GM23338 (cell line): ENCODE measurements at places on chromosomes 12 and 14. TPM values are rescaled to one million over a fixed set of nuclear protein-coding genes. Genes with fewer than 3 reads are reported as not detected.

GRCh38 chr12:88036353-88036965 is 7.3 kb upstream of the C12orf50 start:
- no peaks in the 10 kb centered on the region for H3K27me3 ChIP-seq
- DNase-seq = no peak
- H3K36me3 ChIP-seq = no peaks in the 10 kb centered on the region

DNA sequence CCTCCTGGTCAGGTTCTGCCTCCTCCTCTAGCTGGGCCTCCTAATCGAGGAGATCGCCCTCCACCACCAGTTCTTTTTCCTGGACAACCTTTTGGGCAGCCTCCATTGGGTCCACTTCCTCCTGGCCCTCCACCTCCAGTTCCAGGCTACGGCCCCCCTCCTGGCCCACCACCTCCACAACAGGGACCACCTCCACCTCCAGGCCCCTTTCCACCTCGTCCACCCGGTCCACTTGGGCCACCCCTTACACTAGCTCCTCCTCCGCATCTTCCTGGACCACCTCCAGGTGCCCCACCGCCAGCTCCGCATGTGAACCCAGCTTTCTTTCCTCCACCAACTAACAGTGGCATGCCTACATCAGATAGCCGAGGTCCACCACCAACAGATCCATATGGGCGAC is 19.3 kb downstream of the CPSF6 start:
- H3K27me3 ChIP-seq = no peaks in the 10 kb centered on the region
- H3K4me1 ChIP-seq = no peaks in the 10 kb centered on the region
- H3K36me3 ChIP-seq = peaks cover 94% of the 10 kb centered on the region
- H3K4me3 ChIP-seq = no peak overlapping the region
- DNase-seq = no peak
- no peak overlapping the region for H3K27ac ChIP-seq

DNA sequence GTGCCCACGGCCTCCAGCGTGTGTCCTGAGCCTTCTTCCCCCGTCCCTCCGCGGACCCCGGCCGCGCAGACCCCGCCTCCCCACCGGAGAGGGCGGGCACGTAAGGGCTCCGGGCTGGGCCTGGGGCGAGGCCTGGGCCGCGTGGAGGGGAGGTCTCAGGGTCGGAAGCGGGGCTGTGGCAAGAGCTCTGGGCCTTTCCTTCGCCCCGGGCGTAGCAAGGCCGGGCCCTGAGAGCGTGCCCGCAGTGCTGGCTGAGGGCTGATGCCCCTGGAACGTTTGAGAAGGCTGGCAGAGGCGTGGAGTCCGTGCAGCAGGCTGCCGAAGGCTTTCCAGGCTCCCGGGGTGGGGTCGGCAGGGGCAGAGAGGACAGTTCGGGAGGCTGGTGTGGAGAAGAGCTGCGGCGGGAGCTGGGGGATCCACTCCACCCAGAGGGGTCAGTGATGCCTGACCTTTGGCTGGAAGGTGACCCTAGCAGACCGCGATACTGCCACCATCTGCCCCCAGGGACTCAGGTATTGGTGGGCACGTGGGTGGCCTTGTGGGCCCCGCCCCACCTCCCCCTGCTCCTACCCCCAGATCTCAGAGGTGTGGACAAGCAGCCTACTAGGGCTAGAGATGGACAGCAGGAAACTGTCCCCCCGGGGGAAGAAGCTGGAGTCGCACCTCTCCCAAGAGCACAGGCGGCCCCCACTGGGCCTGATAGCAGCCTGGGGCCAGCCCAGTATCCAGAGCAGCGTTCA is 558 bp downstream of the TEX22 start:
- no peaks in the 10 kb centered on the region; the same call in 1 of the 2 replicates for H3K4me1 ChIP-seq
- H3K4me3 ChIP-seq = peak overlapping the region; percentile 60
- no peak overlapping the region for H3K27ac ChIP-seq
- 0 out of 2 replicates have a peak, but pooled peaks cover 7% of the 10 kb centered on the region for H3K27me3 ChIP-seq
- peaks cover 12% of the 10 kb centered on the region; the same call in 1 of the 2 replicates for H3K36me3 ChIP-seq
- peak; percentile 64 for DNase-seq

DNA sequence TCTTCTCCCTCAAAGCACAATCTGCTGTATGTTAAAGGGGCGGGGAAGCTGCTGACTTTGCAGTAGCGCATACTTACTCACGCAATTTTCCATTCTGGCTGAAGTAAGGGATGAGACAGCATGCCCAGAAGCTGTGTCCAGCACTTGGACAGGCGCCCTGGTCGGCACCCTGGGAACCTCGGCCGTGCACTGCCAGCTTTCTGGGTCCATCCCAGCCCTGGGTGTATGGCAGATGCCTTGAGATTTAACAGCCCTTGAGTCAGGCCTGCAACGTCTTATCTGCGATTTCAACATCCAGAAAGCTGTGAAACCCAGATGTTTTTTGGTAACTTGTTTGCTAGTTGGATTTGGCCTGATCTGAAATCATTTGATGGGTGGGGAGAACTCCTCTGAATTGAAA is 16.1 kb downstream of the EML1 start:
- no peak overlapping the region; the same call in 1 of the 2 replicates for H3K27ac ChIP-seq
- H3K36me3 ChIP-seq = no peaks in the 10 kb centered on the region
- no peak for DNase-seq

DNA sequence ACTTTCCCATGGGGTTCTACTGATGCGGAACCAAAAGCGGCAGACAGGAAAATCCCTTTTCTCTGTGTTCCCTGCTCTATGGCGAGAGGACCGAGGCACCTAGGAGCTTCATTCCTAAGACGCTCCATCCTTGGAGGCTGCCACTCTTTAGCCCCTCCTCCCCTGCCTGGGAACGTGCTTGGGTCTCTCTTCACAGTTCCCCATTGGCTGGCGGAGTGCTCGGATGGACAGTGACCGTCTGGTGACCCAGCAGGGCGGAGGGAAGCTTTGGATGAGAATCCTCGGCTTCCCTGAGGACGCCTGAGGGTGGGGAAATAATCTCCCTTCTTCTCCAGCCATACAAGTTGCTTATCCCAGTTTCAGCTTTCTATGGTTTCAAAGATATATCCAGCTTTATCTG is 37.3 kb downstream of the KCNA5 start:
- H3K27ac ChIP-seq = no peak overlapping the region
- no peaks in the 10 kb centered on the region for H3K27me3 ChIP-seq
- H3K36me3 ChIP-seq = no peaks in the 10 kb centered on the region; the same call in 1 of the 2 replicates
- no peaks in the 10 kb centered on the region for H3K4me1 ChIP-seq

DNA sequence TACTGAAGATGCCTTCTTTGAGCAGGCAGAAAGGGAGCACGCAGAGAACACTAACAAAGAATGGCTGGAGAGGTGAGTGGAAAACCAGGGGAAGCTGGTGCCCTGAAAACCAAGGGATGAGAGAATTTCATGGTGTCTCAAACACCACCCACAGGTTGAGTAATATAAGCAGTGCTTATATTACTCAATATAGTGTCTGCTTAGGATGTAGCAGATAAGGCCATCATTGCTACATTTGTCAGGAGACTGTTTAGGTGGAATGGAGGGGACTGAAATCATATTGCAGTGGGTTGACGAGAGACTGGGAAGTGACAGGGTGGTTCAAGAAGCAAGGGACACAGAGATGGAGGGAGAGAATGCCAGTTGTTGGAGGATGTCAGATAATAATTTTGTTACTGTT is 20.6 kb downstream of the PKP2 start:
- H3K4me3 ChIP-seq = no peak overlapping the region
- H3K27ac ChIP-seq = no peak overlapping the region
- peaks cover 5% of the 10 kb centered on the region; the same call in 1 of the 2 replicates for H3K4me1 ChIP-seq
- H3K36me3 ChIP-seq = peaks cover 6% of the 10 kb centered on the region
- no peaks in the 10 kb centered on the region for H3K27me3 ChIP-seq

GRCh38 chr12:94116191-94116590 is 32.2 kb upstream of the PLXNC1 start:
- no peaks in the 10 kb centered on the region for H3K27me3 ChIP-seq
- H3K27ac ChIP-seq = no peak overlapping the region
- no peaks in the 10 kb centered on the region; the same call in 1 of the 2 replicates for H3K4me1 ChIP-seq
- H3K4me3 ChIP-seq = no peak overlapping the region
- no peaks in the 10 kb centered on the region for H3K36me3 ChIP-seq

DNA sequence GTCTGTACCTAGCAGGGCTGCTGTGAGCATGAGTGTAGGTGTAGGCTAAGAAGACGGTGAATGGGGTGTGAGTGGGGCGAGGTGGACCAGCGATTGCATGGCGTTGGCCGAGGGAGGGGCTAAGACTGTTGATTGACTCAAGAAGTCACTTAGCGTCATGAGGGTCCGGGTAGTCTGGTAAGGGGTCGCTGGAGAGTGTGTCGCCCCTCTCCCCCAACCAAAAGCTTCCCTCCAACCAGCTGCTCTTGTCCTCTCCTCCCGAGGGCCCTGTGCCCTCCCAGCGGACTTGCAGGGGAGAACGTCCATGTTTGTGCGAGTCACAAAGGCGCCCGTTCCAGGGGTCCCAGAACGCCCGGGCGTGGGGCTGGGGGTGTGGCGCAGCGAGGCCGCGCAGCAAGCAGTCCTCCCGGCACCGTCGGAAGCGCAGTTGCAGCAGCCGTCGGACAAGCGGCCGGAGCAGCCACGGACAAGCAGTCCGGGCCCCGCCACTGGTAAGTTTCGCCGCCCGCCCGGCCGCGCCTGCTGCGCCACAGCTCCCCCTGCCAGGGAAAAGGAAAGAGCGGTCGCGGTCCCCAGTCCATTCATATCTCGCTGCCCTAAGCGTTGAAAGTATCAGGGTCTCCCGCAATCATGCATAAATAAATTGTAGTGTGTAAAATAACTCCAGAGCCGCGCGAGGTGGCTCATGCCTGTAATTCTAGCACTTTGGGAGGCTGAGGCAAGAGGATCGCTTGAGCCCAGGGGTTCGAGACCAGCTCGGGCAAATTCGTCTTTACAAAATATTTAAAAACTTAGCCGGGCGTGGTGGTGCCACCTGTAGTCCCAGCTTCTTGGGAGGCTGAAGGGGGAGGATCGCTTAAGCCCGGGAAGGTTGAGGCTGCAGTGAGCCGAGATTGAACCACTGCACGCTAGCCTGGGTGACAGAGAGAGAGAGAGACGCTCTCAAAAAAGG is at the start of gene CCDC63:
CCDC63 (plus strand) TSS at position 373 of the 952 bp plus-strand sequence. CDS start 5,968 bp downstream, outside the sequence.
- no peaks in the 10 kb centered on the region for H3K27me3 ChIP-seq
- H3K36me3 ChIP-seq = no peaks in the 10 kb centered on the region
- H3K4me1 ChIP-seq = peaks cover 6% of the 10 kb centered on the region; the same call in 1 of the 2 replicates
- H3K4me3 ChIP-seq = peak within 1 kb of the TSS; percentile 74

- H3K36me3 ChIP-seq = no peaks in the 10 kb centered on the region
- no peaks in the 10 kb centered on the region for H3K27me3 ChIP-seq
- H3K4me1 ChIP-seq = no peaks in the 10 kb centered on the region
- no peak overlapping the region for H3K4me3 ChIP-seq
Measured at GRCh38 chr12:12338527-12339168, 11.4 kb downstream of the MANSC1 start.

DNA sequence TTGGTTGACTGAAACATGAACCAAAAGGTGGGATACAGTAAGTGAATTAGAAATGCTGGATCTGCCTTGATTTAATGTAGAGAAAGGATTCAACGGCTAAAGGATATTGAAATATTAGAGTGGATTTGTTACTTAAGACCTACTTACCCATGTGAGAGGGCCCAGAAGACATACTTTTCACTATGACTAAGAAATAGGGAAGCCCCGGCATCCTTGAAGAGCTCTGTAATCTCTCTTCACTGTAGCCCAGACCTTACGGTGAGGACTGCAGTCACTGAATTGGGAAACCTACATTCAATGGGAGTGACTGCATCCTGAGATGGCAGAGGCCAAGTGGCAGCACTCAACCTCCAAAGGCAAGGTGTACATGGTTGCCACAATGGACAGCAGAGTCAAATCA is 52.5 kb downstream of the KANSL2 start:
- H3K27ac ChIP-seq = no peak overlapping the region
- no peaks in the 10 kb centered on the region for H3K4me1 ChIP-seq
- no peak for DNase-seq
- H3K36me3 ChIP-seq = no peaks in the 10 kb centered on the region
- no peaks in the 10 kb centered on the region for H3K27me3 ChIP-seq
- H3K4me3 ChIP-seq = no peak overlapping the region

GRCh38 chr12:43444940-43445564 is 107.0 kb downstream of the ADAMTS20 start:
- H3K27me3 ChIP-seq = no peaks in the 10 kb centered on the region
- H3K36me3 ChIP-seq = no peaks in the 10 kb centered on the region
- H3K4me1 ChIP-seq = no peaks in the 10 kb centered on the region
- peak; percentile 79 for DNase-seq

DNA sequence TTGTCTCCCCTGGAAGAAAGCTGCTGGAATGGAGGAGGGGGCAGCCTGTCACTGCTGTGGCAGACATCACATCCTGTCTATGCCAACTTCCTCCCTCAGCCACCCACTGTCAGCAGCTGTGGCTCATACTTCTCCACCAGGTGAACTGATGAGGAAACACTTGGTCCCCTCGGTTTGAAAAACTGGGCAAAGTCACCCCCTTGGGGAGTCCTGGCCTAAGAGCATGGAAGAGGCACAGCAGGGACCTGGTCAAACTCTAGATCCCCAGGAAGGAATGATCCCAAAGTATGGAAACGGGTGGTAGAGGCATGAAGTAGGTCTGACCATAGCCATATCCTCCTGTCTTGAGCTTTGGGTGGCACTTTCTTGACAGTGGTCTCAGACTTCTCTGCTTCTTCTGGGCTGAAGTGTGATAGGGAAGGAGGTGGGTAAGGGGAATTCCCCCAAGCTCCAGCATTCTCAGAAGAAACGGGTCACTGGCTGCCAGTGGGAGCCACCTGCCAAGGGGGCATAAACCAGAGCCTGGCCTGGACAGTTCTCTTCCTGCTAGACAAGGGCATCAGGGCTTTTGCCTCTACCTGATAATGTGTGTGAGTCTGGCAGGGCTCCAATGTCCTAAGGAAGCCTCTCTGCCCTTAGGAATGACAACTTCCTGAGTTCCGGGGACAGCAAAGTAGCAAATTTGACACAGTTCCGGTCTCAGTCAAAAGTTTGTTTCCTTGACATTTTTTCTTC is 36.0 kb downstream of the FMNL3 start:
- H3K27me3 ChIP-seq = no peaks in the 10 kb centered on the region
- H3K4me3 ChIP-seq = no peak overlapping the region

DNA sequence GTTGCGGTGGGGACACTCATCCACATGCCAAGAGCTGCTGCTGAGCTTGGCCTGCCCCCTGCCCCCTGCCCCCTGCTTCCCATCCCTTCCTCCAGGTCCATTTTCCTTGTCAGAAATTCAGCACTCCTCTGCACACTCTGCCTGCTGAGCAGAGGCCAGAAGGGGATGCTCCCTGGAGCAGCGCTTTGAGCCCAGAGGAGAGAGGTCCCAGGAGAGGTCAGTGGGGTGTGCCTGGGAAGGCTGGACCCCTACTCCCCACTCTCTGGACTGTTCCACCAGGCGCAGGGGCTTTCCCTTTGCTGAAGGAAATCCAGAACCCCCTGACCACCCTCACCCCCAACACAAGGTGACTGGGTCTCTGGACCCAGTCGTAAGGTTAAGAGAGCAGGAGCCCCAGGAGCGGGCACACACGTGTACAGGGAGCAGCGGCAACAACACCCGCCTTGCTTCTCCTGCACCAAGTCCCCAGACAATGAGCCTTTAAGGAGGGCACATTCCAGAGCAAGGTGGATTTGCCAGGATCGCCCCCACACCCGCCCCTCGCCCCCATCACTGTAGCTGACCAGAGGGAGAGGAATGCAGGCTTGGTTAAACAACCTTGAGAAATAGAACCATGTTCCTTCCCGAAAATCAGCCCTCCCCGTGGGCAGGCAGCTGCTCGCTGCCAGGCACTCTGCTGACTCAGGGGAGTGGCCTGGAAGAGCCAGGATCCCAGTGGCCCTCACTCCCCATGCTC is 30.7 kb downstream of the ISCA2 start:
- H3K27me3 ChIP-seq = no peaks in the 10 kb centered on the region
- no peak for DNase-seq
- H3K27ac ChIP-seq = no peak overlapping the region
- no peaks in the 10 kb centered on the region for H3K4me1 ChIP-seq

RPL10L gene
- not detected in 2 replicates for polyA plus RNA-seq

PTCSC3 gene
- polyA plus RNA-seq = not detected in 2 replicates

ERP27 gene
- not detected in 2 replicates for polyA plus RNA-seq

GAS2L3 gene
- polyA plus RNA-seq = 9.0 and 9.7 TPM in 2 replicates

LRRK2 gene
- polyA plus RNA-seq = not detected in 2 replicates

RNASE9 gene
- not detected in 2 replicates for polyA plus RNA-seq

TOMM20L gene
- polyA plus RNA-seq = not detected in 2 replicates

TSPAN19 gene
- 0.44 and 0.45 TPM in 2 replicates for polyA plus RNA-seq
